ENCODE measurements at places on chromosomes 2 and 18.

- DNase-seq: no peak
Measured at GRCh38 chr2:172462849-172463381, 35.5 kb downstream of the ITGA6 start.

- DNase-seq: no peak
Measured at GRCh38 chr18:36850527-36851201, 21.7 kb downstream of the KIAA1328 start.

GRCh38 chr18:72692595-72692994, 148.5 kb upstream of the CBLN2 start:
- no peak for DNase-seq

DNA sequence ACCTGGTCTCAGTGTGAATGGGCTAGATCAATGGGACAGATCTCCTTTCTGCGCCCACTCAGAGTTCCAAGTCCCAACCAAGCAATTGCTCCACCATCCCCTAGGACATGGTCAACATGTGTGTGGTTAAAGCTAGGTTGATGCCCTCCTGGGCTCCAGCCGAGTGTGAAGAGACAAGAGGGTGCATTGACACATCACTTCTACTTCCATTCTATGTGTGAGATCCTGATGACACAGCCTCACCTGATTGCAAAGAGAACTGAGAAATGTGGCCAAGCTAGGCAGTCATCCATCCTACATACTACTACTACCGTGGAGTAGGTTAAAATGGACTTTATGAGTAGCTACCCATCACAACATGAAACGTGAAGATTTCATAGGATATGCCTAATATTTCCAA, 106.8 kb downstream of the NCKAP5 start:
- no peak for DNase-seq

GRCh38 chr18:40832362-40832761, 1122.7 kb upstream of the PIK3C3 start:
- no peak for DNase-seq

DNA sequence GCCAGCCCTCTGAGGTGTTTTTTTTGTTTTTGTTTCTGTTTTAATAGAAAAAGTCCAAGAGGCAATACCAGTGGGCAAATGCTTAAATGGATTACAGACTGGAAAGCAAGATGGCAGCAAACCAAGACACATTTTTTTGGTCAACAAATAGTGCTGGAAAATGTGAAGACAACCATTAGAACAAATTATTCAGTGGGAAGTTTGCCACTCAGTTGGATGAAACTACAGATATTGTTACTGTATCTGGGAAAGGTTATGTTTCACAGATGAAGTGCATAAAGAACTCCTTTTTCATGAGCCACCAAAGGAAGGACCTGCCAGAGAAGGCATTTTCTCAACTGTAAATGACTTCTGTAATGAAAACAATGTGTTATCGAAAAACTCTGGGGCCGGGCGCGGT, 93.0 kb upstream of the ODC1 start:
- no peak for DNase-seq

DNA sequence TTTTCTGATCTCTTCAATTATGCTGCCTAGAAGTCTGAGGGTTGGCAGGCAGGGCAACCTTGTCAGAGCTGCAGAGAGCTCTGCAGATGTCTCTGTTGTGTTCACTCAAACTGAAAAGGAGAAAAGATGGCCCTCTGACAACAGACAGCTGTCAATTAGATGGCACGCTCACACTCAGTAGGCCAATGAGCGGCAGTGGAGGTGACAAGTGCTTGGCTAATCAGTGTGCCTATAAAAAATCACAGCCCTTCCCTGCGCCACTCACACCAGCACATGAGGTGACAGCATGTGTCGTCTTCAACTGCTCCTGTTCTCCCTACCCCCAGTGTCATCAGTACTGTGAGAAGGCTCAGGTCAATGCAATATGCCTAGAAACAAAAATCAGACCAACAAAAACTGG, 203.9 kb downstream of the TCF4 start:
- no peak for DNase-seq

DNA sequence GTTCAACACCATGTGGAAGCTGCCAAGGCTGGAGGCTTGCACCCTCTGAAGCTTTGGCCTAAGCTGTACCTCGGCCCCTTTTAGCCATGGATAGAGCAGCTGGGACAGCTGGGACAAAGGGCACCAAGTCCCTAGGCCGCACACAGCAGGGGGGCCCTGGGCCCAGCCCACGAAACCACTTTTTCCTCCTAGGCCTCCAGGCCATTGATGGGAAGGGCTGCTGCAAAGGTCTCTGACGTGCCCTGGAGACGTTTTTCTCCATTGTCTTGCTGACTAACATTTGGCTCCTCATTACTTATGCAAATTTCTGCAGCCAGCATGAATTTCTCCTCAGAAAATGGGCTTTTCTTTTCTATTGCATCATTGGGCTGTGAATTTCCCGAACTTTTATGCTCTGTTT, 13.7 kb downstream of the RAPGEF4 start:
- no peak for DNase-seq

DNA sequence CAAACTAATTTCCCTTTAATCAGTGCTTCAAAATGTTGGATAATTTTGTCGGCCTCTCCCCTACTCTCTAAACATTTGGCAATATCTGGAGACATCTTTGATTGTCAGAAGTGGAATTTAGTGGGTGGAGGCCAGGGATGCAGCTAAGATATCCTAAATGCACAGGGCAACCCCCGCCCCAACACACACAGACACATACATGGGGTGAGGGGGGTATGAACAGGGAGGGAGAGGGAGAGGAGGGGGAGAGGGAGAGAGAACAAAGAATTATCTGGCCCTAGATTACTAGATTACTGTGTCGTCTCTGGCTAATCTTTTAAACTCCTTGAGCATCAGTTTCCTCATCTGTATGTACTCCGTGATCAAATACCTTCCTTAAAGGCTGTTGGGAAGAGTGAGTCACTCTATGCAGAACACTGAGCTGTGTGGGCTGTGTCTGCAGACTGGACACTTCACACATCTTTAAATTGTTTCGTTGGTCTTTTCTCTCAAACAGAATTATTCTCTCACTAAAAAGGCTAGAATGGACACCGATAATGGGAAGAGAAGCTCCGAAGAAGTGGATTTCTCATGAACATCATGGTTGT, 2.9 kb downstream of the RNF149 start:
- DNase-seq: no peak

DNA sequence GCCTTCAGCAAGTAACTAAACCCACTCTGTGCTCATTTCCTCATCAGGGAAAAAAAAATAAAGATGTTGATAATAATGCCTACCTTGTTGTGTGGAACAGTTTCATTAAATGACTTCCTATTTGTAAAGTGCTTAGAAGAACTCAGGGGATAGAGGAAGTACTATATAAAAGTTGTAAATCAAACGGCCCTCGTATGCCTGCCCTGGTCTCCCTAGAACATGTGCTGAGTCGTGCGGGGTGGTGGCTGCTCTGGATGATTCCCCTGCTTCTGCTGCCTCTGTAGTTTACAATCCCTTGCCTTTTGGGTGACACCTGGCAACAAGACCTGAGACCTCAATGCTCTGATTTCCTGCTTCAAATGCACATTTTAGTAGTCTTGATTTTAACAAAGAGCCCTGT, 170.0 kb downstream of the CERS6 start:
- DNase-seq: no peak

DNA sequence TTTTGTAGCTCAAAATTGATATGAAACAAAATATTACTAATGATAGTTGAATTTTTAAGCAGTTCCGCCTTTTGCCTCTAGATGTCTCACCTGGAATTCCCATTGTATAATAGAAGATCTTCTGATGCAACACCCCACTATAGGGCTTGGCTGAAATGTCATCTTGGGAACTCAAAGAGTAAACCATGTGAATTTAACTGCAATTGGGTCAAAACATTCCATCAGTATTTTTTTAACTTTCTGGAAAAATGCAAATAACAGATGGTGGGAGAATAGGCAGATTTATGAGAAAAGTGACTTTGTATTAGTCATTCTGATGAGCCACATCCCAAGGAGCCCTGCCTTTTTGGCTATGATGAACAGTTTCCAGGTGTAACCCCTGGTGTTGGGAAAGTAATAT, 489.9 kb downstream of the NYAP2 start:
- DNase-seq: no peak

DNA sequence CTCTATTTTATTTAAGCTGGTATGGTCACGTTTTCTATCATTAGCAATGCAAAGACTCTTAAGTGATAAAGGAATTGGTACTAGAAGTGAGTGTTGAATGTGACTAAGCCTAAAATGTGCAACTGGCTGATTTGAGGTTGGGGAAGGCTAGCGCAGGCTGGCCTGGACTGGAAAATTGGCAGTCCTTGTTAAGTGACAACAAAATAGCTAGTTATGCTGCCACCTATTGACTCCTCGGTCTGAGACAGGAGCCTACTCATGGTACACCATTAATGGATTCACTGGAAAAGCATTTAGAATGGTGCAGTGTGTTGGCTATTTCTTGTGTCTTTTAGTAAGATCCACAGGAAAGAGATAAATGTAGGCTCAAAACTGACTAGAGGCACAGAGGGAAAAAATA, 5.7 kb upstream of the WIPF1 start:
- no peak for DNase-seq

DNA sequence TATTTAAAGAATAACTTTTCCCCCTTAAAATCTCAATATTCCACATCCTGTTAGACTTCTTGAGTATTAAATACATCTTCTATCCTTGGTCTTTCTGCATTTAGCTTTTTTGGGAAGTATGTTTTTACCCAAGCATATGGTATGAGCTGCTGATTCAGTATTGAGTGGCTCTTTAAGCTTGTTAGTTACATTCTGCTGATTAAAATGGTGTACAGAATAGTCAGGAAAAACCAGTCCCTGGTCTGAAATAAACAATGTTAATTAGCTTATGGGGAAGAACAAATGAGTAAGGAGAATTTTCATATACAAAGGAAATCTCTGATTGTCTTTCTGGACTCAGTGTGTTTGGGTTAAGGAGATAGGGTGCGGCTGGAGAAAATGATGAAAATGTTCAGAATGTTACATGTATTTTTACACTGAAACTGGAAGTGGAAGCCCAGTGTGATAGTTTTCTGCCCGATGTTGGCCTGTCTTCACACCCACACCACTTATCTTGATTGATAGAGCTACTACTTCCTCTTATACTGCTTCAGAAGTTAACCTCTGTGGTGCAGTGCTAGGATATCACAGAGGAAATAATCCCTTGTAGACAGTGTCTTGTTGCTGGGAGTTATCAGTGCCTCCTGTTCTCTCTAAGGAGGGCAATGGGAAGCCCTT, 84.0 kb downstream of the MSH2 start:
- DNase-seq: peak; percentile 57

DNA sequence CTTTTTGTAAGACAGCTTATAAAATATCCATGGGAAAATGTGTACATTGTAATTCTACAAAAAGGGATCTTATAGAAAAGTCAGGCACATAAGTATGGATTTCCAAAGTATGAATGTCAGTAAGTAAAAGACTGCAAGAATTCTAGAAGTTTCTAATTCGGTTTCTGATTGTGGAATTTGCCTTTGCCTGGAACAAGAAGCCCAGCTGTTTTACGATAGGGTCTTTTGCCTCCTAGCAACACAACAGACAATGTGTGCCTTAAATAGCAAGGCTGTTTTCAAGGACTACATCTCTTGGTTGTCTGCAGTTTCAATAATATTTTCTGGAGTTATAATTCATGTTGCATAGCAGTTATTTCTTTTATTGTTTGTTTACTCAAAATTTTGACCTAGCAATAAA, 312.9 kb downstream of the MTX2 start:
- no peak for DNase-seq

DNA sequence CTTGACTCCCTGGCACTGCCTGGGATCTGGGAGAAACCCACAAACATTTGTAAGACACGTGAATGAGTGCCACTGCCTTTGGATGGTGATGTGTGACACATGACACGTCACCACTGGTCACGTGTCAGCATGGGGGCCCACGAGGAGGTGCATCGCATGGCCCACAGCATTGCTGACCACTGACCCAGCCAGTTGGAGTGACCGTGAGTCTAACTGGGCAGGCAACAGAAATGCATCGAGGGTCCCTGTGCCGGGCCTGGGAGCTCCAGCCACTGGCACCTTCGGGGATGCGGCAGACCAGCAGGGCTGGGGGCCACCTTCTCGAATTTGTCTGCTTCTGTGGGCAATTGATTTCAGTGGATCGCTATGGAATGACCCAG, 121.9 kb upstream of the HDAC4 start:
- DNase-seq: no peak

GRCh38 chr2:20231598-20232026, 6.7 kb upstream of the SDC1 start:
- no peak for DNase-seq

GRCh38 chr2:55049043-55049820, 1.0 kb downstream of the RTN4 start:
- no peak for DNase-seq

DNA sequence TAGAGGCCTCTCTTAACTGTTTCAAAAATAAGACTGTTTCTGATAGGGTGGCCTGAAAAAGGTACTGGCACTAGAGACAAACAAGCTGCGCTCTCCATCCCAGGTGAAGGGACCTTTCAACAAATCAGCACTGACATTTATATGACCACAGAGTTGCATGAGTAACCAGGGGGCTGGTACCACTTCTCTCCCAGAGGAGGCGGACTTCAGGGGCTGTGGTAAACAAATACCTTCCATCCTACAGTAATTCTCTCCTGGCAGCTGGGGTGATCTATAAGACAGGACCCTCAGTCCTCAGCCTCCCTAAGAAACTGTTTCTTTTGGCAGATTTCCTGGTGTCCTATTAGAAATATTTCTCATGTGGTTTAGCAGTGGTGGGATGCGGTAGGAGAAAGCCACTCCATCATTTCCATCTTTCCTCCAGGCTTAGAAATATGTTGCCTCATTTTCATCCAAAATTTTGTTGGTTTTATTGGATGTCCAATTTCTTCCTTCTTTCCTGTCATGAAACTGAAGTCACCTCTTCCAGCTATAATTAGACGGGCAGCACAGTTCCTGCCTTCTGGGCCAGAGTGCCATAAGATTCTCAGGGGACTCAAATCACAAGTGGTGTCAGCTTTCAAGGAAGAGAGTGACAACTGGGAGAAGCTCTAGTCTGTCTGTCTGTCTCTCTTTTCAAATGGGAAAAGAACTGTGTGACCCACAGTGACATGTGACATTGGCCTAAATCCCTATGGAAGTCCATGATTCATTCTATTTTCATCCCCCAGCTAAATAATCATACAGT, 96.4 kb downstream of the CYRIA start:
- no peak for DNase-seq

DNA sequence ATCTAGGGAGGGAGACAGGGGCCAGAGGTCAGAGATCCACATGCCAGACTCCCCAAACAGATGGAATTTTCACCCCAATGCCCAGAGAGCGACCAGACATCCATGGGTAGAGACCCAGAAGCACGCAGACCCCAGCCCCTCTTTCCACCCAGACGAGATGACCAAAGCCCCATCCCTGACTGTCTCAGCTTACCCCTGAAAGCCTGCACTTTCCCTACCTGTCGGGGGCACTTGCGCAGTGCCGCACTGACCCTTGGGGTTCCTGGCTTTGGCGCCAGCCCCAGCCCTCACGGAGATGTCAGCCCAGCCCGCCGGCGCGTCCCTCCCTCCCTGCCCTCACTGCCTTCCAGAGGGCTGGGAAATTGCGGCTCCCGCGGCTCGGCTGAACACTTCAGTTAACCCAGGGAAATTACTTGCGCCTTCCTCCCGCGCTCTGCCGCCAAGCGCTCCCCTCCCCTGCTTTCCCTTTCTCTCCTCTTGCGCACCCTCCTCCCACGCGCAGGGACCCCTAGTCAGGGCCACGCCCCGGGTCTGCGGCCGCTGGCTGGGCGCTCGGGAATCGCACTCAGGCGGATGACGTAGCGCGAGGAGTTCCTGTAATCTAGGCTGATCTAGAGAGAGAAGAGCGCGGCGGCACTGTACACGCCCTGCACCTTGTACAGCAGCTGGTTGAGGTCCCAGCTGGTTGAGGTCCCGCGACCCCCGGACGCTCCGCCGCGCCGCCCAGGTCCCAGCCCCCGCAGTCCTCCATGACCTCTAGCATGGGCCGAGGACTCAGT, 12.0 kb downstream of the ALPG start:
- DNase-seq: no peak
